Activated CD4-positive, alpha-beta T cell treated with anti-CD3 and anti-CD28 coated beads for 36 hours (primary cell): ENCODE measurements at places on chromosomes 5 and 9. TPM values are rescaled to one million over a fixed set of nuclear protein-coding genes. Genes with fewer than 3 reads are reported as not detected.
A peak's percentile ranks its signal among the peaks of the same experiment; 100 is the strongest.

DNA sequence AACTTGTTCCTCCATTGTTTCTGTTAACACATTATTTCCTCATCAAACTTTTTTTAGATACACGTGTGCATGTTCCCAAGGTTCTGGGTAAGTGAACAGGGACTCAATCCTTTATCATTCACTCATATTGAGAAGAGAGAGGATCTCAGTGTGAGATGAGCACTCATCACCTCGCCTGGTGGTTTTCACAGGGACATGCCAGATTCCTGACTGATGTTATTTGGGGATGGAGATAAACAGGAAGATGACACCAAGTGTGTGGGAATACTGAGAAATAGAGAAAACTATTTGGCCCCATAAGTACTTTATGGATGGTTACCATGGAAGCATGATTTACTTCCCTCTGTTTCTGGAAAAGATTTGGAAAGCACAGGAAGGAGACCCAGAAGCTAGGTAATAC, 533.3 kb upstream of the DMAC1 start:
- DNase-seq = no peak
- no peaks in the 10 kb centered on the region for H3K4me1 ChIP-seq
- no peak overlapping the region for H3K4me3 ChIP-seq
- H3K27me3 ChIP-seq = peaks cover 3% of the 10 kb centered on the region

GRCh38 chr9:134329886-134330285, 3.6 kb downstream of the RXRA start:
- H3K27ac ChIP-seq = no peak overlapping the region
- H3K27me3 ChIP-seq = peaks cover 2% of the 10 kb centered on the region
- H3K36me3 ChIP-seq = no peaks in the 10 kb centered on the region
- no peaks in the 10 kb centered on the region for H3K4me1 ChIP-seq
- no peak for DNase-seq
- no peak overlapping the region for H3K4me3 ChIP-seq

DNA sequence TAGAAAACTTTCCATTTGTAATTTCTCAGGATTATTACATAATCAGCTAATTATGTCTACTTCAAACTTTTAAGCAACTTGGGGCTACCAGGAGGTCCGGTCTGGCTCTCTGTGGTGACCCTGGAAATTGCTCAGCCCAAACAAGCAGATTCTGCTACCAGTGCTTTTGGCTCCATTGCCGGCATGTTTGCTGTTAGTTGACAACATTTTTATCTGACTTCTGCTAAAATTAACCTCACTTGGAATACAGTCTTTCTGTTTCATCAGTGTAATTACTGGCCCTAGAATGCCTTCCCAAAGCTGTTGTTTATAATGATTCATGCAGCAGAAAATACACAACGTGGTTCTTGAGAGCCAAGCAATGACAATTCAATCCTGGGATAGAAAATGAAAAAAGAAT, 38.5 kb upstream of the FAM81B start:
- DNase-seq = no peak
- H3K36me3 ChIP-seq = no peaks in the 10 kb centered on the region
- no peak overlapping the region for H3K4me3 ChIP-seq
- H3K4me1 ChIP-seq = no peaks in the 10 kb centered on the region
- no peak overlapping the region for H3K27ac ChIP-seq

Gene FOXD4
- total RNA-seq = 0.19 TPM

- H3K27me3 ChIP-seq = no peaks in the 10 kb centered on the region
- peaks cover 33% of the 10 kb centered on the region for H3K4me1 ChIP-seq
Measured at GRCh38 chr9:135929656-135930445, 22.5 kb upstream of the CAMSAP1 start.

DNA sequence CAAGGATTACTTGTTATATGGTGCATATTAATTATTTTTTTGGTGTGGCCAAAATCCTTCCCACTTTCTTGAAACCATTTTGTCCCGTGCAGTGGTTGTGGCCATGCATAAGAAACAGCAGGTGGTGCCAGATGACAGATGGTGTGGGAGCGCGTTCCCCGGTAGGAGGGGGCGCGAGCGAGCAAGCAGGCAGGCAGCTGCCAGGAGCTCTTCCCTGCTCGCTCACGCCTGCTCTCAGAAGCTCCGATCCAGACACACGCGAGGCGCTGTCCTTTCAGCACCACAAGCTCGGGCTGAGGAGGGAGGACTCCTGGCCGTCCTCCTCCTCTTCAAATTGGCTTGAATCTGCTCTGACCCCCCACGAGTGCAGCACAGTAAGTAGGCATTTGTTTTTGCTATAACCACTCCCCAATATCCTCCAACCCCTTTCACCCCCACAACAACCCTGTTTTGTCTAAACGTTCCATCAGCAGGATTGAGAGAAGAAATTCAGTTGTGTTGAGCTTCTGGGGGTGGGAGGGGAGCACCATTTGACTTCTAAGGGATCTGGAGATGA, at the start of gene NSG2:
TSS of gene NSG2 (plus strand) at position 237 of the 556 bp plus-strand sequence. CDS start 1,050 bp downstream, outside the sequence.
- peaks cover 34% of the 10 kb centered on the region for H3K27me3 ChIP-seq
- H3K36me3 ChIP-seq = no peaks in the 10 kb centered on the region
- DNase-seq = peak; percentile 72
- H3K27ac ChIP-seq = no peak within 1 kb of the TSS

Gene CCL21
- not detected for total RNA-seq

Gene MYMK
- not detected for total RNA-seq

Gene C9
- total RNA-seq = not detected

DNA sequence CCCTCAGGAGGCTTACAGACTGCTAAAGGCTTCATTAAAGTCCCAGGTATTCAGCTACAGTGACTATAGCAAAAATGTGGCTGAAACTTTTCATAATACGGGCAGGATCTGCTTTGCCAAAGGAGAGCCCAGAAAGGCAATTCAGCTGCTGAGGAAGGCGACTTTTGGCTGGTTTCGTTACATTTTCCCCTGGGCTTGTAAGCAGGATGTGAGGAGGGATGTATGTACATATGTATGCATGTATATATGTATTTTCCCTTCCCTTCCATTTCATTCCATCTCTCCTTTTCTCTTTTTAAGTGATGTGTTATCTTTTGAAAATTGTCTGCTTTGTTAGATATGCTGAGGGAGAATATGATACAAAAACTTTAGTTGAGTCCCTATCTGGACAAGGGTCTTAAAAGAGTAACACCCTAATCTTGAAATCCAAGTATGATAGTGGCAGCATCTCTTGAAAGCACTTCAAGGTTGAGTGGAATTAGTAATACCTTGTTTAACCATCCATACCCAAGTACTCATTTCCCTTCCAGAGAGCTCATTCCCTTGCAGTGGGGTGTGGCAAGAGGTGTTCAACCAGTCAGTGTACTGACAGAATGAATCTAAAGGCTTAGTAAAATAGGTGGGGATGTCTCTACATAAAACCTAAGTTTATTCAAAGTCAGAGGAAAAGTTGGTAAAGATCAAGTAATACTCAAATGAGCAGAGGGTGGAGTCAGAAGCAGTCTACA, 28.7 kb downstream of the RAD1 start:
- no peak overlapping the region for H3K27ac ChIP-seq
- no peaks in the 10 kb centered on the region for H3K36me3 ChIP-seq
- DNase-seq = no peak
- H3K4me3 ChIP-seq = no peak overlapping the region
- no peaks in the 10 kb centered on the region for H3K4me1 ChIP-seq

Gene GABRA1
- total RNA-seq = not detected

Gene PAEP
- total RNA-seq = not detected

GRCh38 chr9:97568461-97569275, 64.5 kb downstream of the TSTD2 start:
- H3K36me3 ChIP-seq = no peaks in the 10 kb centered on the region
- peaks cover 3% of the 10 kb centered on the region for H3K4me1 ChIP-seq
- no peaks in the 10 kb centered on the region for H3K27me3 ChIP-seq
- H3K27ac ChIP-seq = no peak overlapping the region
- no peak overlapping the region for H3K4me3 ChIP-seq

DNA sequence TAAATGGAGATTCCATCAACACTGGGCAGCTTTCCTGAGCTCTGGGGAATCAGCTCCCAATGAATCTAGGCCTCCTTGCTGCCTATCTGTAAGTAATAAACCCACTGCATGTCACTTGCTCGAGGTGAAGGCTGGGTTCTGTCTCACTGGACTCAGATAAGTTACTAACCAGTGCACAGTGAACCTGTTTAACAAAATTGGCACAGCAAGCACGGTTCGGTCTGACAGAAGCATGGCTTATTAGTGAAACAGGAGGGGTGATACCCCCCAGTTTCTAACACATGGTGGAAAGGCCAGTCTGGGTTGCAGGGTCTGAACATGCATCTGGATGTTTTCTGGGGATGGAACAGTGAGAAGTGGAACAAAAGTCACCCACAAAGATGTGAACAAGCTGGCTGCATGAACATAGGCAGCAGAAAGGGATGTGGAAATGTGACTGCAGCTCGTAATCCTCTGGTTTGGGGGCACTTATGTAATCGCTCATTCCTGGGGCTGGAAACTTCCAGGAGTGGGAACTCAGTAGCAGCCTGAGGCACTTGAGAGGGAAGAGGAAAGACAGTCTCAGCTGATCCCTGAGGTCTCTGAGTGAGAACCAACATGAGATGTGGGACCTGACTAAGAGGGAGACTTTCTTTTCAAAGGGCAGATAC, 37.7 kb downstream of the UGT3A2 start:
- no peaks in the 10 kb centered on the region for H3K36me3 ChIP-seq
- H3K4me1 ChIP-seq = no peaks in the 10 kb centered on the region
- H3K4me3 ChIP-seq = no peak overlapping the region

GRCh38 chr9:136122425-136123383, 4.0 kb upstream of the TMEM250 start:
- peak; percentile 88 for DNase-seq
- H3K4me3 ChIP-seq = no peak overlapping the region
- H3K4me1 ChIP-seq = no peaks in the 10 kb centered on the region
- H3K27me3 ChIP-seq = peaks cover 8% of the 10 kb centered on the region
- no peak overlapping the region for H3K27ac ChIP-seq
- no peaks in the 10 kb centered on the region for H3K36me3 ChIP-seq

DNA sequence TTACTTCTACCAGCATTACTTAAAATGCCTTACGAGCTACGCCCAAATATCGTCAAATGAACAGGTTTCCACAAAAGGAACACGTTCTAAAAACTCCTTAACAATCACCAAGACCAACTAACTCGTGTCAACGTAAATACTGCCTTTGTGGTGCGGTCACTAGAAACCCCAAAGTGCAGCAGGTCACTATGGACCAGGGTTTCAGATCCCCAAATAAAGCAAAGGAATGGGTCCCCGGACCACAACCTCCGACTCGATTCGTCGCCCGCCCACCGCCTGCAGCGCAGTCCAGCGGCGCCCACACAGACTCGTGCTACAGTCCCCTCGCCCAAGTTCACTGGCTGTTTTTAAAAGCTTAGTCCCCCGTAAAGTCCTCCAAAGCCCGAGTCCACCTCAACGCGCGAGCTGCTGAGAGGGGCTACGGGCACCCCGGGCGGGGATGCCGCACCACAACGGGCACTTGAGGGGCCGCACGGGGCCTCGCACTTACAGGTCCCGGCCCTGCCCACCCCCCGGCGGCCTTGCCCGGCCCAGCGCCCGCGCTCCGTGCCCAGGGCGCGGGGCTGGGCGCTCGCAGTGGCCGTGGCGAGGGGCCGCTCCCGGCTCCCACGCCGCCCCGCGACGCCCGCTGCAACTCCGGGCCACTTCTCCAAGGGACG, 1.1 kb downstream of the NFIB start:
- no peak overlapping the region for H3K27ac ChIP-seq

- no peaks in the 10 kb centered on the region for H3K4me1 ChIP-seq
- H3K36me3 ChIP-seq = no peaks in the 10 kb centered on the region
- no peak overlapping the region for H3K27ac ChIP-seq
- no peak for DNase-seq
Measured at GRCh38 chr9:107665057-107665456, 175.5 kb upstream of the KLF4 start.

Gene STC2
- 31.5 TPM for total RNA-seq

DNA sequence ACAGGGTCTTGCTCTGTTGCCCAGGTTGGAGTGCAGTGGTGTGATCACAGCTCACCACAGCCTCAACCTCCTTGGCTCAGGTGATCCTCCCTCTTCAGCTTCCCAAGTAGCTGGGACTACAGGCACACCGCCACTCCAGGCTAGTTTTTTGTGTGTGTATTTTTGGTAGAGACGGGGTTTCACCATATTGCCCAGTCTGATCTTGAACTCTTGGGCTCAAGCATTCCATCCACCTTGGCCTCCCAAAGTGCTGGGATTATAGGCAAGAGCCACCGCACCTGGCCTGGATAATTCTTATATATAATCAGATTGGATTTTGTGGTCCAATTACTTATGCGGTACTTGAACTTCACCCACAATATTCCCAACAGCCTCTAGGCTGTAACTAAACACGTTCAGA, 19.8 kb downstream of the CCDC69 start:
- H3K27me3 ChIP-seq = no peaks in the 10 kb centered on the region
- H3K4me3 ChIP-seq = no peak overlapping the region

Gene DNAI1
- total RNA-seq = 0.34 TPM

Gene WDR38
- total RNA-seq = not detected

Gene MARCOL
- not detected for total RNA-seq

DNA sequence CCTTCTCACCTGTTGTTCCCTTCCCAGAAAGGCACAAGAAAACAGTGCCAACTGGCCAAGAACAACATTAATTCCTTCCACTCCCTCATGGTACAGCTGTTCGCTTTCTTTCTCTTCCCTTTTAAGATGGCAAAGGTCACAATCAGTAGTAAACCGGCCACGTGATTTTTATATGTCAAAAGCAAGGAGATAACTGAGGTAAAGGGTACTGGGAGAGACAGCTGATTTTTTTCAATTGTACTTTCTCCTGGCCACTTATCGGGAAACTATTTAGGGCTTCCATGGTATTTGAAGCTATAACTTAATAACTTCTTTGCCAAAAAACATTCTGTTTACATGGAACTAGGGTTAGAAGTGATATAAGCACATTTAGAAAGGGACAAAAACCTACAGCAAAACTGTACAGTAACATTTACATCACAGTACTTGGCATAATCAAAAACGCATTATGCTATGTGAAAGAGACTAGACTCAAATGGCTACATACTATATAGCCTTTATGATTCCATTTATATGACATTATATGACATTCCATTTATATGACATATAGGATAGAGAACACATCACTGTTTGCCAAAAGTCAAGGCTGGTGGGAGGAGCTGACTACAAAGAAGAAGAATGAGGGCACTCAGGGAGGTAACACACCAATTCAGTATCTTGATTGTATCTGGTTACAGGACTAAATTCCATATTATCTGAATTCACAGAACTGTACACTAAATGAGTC, 24.8 kb downstream of the PLPP1 start:
- H3K27me3 ChIP-seq = no peaks in the 10 kb centered on the region
- no peak overlapping the region for H3K4me3 ChIP-seq
- H3K36me3 ChIP-seq = no peaks in the 10 kb centered on the region
- H3K4me1 ChIP-seq = peaks cover 6% of the 10 kb centered on the region
- H3K27ac ChIP-seq = no peak overlapping the region

Gene BHMT2
- not detected for total RNA-seq

Gene IFNK
- not detected for total RNA-seq
